Heart left ventricle (tissue), 16 donors: ENCODE measurements at places on chromosomes 12 and 14. TPM values are rescaled to one million over a fixed set of nuclear protein-coding genes. Genes with fewer than 3 reads are reported as not detected.

The KRT6C gene
- not detected for total RNA-seq

- H3K27me3 ChIP-seq: no peaks in the 10 kb centered on the region
- no peak overlapping the region for H3K27ac ChIP-seq
- H3K36me3 ChIP-seq: no peaks in the 10 kb centered on the region
- H3K4me1 ChIP-seq: no peaks in the 10 kb centered on the region
- no peak overlapping the region for H3K4me3 ChIP-seq
- DNase-seq: no peak
Measured at GRCh38 chr14:29752221-29752923, 175.3 kb downstream of the PRKD1 start.

- H3K36me3 ChIP-seq: no peaks in the 10 kb centered on the region
- no peak for DNase-seq
- no peaks in the 10 kb centered on the region for H3K4me1 ChIP-seq
- H3K27ac ChIP-seq: no peak overlapping the region
- no peaks in the 10 kb centered on the region for H3K27me3 ChIP-seq
Measured at GRCh38 chr12:47147739-47148138, 68.0 kb upstream of the AMIGO2 start.

The DACT1 gene
- total RNA-seq: 1.3 TPM

DNA sequence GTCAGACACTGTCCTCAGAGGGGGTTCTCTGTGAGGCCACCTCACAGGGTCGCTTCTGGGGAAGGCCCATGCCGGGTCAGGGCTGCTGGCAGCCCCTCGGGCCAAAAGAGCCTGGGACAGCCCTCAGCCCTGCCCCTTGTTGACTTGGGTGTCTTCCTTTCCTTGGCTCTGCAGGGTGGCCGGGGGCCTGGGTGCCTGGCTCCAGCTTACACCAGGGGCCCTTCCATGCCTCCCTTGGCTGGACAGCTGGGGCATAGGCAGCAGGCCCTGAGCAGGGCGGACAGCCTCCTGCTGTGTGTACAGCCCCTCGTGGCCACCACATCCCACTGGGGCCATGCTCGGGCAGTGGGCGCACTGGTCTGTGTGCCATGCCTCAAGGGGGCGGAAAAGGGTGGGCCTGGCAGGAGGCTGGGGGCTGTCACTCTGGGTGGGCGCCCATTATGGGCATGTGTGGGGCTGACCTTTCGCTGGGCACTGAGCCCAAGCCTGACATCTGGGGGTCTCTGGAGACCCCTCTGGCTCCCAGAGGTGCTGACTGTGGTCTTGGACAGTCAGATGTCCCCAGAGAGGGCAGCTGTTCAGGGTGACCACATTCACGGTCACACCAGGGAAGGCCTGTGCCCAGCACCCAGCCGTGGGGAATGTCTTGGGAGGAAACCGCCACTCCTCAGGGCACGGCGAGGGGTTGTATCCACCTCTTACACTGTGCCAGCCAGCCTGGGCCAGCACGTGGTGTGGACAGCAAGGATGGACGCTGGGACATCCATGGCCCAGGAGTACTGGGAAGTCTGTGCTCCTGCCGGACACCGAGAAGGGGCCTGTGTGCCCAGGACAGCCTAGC, 313.3 kb downstream of the TMEM121 start:
- H3K27me3 ChIP-seq: peaks cover 9% of the 10 kb centered on the region
- no peaks in the 10 kb centered on the region for H3K36me3 ChIP-seq
- H3K27ac ChIP-seq: no peak overlapping the region
- no peaks in the 10 kb centered on the region for H3K4me1 ChIP-seq
- DNase-seq: no peak

DNA sequence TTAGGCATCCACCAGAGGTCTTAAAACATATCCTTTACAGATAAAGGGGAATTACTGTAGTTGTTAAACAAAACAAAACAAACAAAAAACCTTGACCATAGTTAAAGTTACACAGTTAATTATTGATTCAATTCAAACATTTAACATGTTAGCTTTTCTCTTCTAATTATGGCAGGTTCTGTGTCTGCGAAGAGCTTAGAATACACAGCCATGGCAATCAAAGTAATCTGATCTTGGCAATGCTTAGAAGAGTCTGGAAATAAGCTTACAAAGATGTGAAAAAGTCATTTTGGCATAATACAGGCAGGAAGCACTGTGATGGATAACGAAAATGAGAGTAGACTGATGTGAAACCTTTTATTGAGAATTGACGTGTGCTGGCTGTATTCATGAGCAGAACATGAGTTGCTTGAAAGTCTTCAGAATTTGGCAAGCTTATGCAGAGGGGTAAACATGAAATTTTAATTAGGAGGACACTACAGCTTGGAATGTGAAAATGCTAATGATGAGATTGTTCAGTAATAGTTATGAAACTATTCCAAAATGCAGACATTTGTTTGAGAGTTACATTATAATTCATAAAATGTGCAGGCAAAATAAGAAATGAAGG, 629.6 kb downstream of the FSCB start:
- H3K27ac ChIP-seq: no peak overlapping the region
- DNase-seq: no peak
- no peak overlapping the region for H3K4me3 ChIP-seq

The RDH12 gene
- total RNA-seq: not detected

DNA sequence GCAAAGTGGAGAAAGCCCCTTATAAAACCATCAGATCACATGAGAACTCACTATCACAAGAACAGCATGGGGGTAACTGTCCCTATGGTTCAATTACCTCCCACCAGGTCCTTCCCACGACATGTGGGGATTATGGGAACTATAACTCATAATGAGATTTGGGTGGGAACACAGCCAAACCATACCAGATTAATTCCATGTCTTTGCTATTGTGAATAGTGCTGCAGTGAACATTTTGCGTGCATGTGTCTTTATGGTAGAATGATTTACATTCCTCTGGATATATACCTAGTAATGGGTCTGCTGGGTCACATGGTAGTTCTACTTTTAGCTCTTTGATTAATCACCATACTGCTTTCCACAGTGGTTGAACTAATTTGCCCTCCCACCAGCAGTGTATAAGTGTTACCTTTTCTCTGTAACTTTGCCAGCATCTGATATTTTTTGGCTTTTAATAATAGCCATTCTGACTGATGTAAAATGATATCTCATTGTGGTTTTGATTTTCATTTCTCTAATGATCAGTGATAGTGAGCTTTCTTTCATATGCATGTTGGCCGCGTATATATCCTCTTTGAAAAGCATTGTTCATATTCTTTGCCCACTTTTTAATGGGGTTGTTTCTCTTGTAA, 29.7 kb upstream of the SAV1 start:
- no peaks in the 10 kb centered on the region for H3K36me3 ChIP-seq
- H3K27ac ChIP-seq: no peak overlapping the region
- no peak overlapping the region for H3K4me3 ChIP-seq
- H3K4me1 ChIP-seq: no peaks in the 10 kb centered on the region
- no peak for DNase-seq

GRCh38 chr14:94364037-94364436, 24.4 kb downstream of the SERPINA1 start:
- no peak overlapping the region for H3K4me3 ChIP-seq
- H3K27ac ChIP-seq: no peak overlapping the region
- no peaks in the 10 kb centered on the region for H3K27me3 ChIP-seq
- DNase-seq: no peak
- no peaks in the 10 kb centered on the region for H3K36me3 ChIP-seq
- no peaks in the 10 kb centered on the region for H3K4me1 ChIP-seq

The KIF21A gene
- total RNA-seq: 39.1 TPM

The KCTD10 gene
- total RNA-seq: 31.5 TPM

The UNC119B gene
- 9.9 TPM for total RNA-seq

The GDF3 gene
- total RNA-seq: not detected

DNA sequence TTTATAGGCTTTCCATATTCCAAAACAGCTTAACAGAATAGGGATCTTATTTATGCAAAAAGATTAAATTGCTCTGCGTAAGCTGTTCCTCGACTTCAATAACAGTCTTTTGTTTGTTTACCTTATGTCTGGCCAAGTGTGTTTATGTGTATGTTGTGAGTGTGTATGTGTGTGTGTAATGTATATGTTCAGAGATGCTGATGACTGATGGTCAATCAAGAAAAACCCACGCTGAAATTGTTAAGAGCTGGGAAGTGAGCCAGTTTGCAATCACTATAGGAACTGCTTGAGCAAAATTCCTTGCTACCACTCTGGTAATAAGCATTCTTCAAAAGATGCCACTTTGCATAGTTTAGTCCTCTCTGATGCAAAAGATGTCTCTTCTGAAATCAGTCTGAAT, 59.6 kb downstream of the PRKD1 start:
- no peak overlapping the region for H3K27ac ChIP-seq
- H3K27me3 ChIP-seq: no peaks in the 10 kb centered on the region
- H3K4me3 ChIP-seq: no peak overlapping the region
- no peaks in the 10 kb centered on the region for H3K4me1 ChIP-seq
- no peaks in the 10 kb centered on the region for H3K36me3 ChIP-seq

- H3K4me3 ChIP-seq: no peak overlapping the region
- no peaks in the 10 kb centered on the region for H3K4me1 ChIP-seq
- no peak for DNase-seq
- H3K36me3 ChIP-seq: no peaks in the 10 kb centered on the region
- no peak overlapping the region for H3K27ac ChIP-seq
- H3K27me3 ChIP-seq: no peaks in the 10 kb centered on the region
Measured at GRCh38 chr14:99037777-99038430, 234.1 kb downstream of the BCL11B start.

The TPPP2 gene
- total RNA-seq: 0.99 TPM
